ENCODE measurements at places on chromosomes 5 and 9. TPM values are rescaled to one million over a fixed set of nuclear protein-coding genes. Genes with fewer than 3 reads are reported as not detected.

DNA sequence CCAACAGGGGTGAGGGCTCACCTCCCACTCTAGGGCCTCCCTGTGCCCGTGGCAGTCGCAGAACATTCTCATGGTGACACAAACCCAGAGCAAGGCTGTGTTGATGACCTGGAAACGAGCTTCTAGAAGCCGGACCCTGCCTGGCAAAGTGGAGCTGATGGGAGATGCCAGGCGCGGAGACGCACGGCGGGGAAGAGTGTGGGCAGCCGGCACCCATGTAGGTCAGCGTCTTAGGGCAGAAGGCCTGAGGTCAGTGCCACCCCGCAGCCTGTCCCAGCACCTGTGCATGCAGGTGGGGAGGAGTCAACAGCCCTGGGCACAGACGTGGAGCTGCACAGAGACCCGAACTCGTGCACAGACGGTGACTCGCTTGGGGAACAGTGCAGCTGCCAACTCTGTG, 5.4 kb downstream of the SLC6A18 start:
- DNase-seq: no peak

GRCh38 chr9:6525326-6526045, 112.5 kb downstream of the UHRF2 start:
- DNase-seq: no peak

- peak; percentile 34 for DNase-seq
Observed at GRCh38 chr9:127634698-127635097, 22.6 kb downstream of the STXBP1 start.

DNA sequence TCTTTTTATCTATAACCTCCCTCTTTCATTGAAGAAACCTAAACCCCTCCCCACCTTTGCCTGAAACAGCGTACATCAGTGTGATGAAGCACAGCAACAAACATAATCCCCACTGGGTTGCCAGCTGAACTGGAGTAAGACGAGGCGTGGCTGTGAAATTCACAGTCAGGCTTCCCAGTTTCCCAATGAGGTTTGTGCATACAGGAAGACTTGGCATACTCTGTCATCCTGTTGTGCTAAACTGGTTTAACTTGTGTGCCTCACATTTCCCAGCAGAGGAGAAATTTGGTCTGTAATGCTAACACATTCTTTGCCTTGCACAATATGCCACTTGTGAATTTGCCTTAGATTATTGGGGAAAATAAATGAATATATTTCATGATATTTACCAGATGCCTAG, 121.5 kb downstream of the SV2C start:
- DNase-seq: no peak

The PPP2CA gene
- total RNA-seq: 93.4 TPM

DNA sequence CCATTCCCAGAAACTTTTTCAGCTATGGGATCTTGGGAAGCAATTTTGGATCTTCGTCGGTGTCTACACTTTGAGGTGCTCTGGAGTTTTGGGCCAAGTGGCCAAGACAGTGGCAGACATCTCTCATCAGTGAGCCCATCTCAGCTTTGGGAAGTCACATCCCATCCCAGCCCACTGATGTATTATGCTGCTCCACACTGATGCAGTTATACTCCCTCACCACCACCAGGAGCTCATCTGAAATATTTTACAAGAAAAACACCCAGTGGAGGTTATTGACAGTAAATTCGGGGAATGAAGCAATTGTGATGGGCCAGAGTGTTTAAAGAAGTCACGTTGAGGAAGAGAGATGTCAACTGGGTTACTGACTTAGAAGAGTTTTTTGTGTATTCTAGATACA, 378.0 kb downstream of the KDM4C start:
- no peak for DNase-seq

GRCh38 chr9:92977279-92977678, 30.0 kb downstream of the FGD3 start:
- DNase-seq: no peak
